Myometrial cell (primary cell): ENCODE measurements at places on chromosomes 16 and 17. TPM values are rescaled to one million over a fixed set of nuclear protein-coding genes. Genes with fewer than 3 reads are reported as not detected.

Gene ZG16B
- total RNA-seq = not detected in 2 replicates

Gene ZG16
- not detected in 2 replicates for total RNA-seq

Gene RHBDF1
- total RNA-seq = 66.5 and 70.3 TPM in 2 replicates

Gene CIITA
- not detected in 2 replicates for total RNA-seq

Gene SLC5A2
- not detected in 2 replicates for total RNA-seq

Gene PLK1
- total RNA-seq = 79.8 and 89.4 TPM in 2 replicates

Gene CCL14
- total RNA-seq = not detected in 2 replicates
